ENCODE measurements at places on chromosomes 1 and 21.

GRCh38 chr1:29240400-29240837 lies 4.1 kb downstream of the PTPRU start:
- no peak for DNase-seq

GRCh38 chr1:112887599-112888283 lies 68.3 kb downstream of the SLC16A1 start:
- peak; percentile 7 for DNase-seq

DNA sequence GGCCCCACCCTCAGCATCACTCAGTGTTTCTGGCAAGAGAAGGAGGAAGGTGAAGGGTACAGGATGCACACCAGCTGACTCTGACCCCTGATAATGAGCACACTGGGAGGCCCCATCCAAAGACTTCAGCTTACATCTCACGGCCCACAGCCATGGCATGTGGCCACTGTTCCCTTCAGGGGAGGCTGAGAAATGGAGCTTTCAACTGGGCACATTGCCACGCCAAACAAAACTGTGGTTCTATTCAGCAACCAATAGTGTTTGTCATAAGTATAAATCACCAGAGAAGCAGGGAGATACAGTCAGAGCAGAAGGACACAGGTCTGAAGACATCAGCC lies 12.7 kb upstream of the TRAF3IP3 start:
- no peak for DNase-seq

DNA sequence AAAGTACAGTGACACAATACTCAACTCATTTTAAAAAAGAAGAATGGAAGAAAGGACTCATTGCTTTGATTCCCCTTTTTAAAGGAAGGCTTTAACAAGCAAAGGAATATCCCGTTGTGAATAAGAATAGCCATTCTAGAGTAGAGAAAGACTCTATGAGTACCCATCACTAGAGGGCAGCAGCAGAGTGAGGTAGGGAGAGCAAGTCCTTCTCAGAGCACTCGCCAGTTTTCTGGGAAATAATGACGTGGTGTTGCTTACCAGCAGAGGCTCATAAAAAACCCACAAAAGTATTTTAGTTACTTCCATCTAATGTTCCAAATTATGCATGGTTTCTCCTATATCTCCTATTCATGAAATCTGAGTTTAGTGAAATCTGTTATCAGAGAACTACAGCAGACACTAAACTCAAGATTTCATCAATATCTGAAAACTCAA lies 74.6 kb downstream of the USP24 start:
- peak; percentile 90 for DNase-seq

GRCh38 chr1:173190101-173190936 lies 16.8 kb downstream of the TNFSF4 start:
- peak; percentile 53 for DNase-seq

- no peak for DNase-seq
Observed at GRCh38 chr1:107244709-107245500, 104.1 kb downstream of the NTNG1 start.

DNA sequence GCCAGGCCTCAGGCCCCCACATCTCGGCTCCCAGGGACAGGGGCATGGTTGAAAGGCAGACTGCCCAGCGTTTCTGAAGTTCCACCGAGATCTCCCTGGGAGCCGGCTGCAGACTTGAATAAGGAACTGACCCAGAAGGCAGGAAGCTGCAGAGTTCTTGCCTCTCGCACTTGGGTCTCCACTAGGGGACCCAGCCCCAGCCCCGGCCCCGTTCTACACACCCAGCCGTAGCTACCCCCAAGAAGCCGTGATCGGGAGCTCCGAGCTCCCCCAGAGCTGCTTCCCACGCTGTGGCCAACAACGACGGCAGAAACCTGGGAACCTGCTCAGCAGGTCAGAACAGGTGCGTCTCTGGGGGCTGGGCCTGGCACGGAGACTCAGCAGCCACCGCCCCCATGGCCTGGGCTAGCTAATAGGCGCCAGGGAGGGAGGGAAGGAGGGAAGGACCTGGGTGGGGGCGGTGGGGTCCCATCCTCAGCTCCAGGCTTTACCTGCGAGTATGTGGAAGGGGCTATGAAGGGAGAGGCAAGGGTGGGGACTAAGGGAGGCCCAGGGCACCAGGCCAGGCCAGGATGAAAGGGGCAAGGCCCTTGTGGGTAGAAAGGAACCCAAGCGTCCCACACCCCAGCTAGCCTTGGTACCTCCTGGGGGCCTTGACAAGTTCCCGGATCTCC lies at the start of gene NECTIN4:
Gene NECTIN4 (minus strand): TSS at position 308 of the 674 bp plus-strand sequence. CDS start 262 bp downstream, at position 46.
- peak; percentile 37 for DNase-seq

- DNase-seq: no peak
Observed at GRCh38 chr1:76868154-76868882, 1.0 kb downstream of the ST6GALNAC5 start.

DNA sequence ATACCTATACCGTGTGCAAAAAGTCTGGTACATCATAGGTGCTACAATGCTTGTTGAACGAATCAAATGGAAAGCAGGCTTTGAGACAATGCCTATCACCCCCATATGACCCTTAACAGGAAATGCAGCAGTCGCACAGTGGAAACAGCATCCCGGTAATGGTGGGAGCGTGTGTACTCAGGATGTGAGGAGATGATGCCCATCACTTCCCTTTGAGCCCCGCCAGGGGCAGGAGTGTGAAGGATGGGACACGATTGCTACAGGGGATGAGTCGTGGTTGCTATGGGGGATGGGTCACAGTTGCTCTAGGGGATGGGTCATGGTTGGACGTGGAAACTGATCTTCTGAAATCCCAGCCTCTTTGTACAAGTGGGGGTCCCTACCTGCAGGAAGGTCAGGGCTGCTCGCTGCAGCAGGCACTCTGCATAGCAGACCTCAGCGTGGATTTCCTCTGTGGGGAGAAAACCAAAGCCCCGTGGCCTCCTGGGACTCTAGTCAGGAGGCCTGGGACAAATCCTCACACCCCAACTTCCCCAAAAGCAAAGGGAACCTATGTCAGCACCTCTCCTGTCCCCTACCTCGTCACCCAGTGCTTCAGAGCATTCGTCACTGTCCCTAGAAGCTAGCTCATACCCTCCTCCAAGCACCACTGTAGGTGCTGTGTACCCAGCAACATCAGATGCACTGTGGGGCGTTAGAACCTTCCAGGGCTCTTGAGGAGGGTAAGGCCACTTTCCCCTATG lies 19.3 kb downstream of the TTC39A start:
- DNase-seq: peak; percentile 21

GRCh38 chr1:160009801-160010200 lies 22.0 kb downstream of the PIGM start:
- DNase-seq: no peak

GRCh38 chr1:16067127-16067768 lies 6.2 kb downstream of the FAM131C start:
- DNase-seq: no peak

DNA sequence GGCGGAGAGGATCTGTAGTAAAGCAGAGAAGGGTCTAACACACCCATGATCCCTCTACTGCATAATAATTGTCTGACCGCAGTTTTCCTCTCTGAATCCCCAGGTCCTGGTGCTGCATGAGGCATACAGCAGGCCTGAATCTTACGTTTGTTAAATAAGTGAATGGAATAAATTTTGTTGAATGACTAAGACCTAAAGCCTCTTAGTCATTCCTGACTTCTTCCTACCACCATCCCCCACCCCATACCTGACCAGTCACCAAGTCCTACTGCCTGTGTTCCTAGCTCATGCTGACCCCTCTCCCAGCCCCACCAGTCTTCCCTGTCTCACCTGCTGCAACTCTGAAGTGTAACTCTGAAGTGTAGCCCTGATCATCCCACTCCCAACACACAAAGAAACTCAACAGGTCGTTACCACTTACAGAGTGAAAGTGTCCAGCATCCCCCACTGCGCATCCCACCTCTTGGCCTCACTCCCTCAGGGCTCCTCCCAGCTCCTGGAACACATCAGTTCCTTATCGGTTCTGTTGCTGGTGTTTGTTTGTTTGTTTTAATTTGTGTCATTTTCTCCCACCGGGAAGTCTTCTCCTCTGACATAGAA lies 9.7 kb downstream of the GJA5 start:
- no peak for DNase-seq

GRCh38 chr1:43565600-43566360 lies 35.1 kb downstream of the PTPRF start:
- no peak for DNase-seq

GRCh38 chr1:85933961-85934360 lies 222.6 kb downstream of the COL24A1 start:
- peak; percentile 79 for DNase-seq

DNA sequence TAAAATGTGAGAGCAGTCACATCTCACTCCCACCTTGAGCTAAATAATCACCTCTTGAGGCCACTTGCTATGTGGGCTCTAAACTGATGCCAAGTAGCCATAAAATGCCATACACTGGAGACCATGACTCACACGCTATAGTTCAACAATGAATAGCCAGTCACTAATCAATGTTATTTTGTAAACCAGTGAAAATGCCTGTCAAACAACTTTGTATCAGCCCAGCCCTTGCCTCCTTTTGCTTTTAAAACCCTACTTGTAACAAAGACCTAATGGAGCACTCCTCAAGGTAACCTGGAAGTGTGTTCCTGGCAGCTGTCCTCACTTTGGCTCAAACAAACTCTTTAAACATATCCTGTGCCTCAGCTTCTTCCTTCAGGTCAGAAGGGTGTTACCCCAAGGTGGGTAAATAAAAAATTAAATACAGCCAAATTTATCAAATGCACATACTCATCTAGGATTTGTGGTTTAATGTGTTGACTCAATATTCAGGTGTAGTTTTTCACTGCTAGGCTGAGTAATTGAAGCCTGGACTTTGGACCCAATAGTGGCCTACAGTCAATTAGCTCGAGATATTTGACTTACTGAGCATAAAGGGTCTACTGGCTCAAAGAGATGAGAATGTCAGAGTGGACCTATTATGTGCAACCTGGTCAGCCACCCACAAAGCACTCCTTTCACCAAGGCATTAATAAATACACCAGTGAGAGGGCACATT lies 154.3 kb downstream of the COQ8A start:
- DNase-seq: no peak

GRCh38 chr1:47325528-47325927 lies 8.1 kb upstream of the CMPK1 start:
- DNase-seq: no peak

- DNase-seq: peak; percentile 17
Observed at GRCh38 chr1:247077213-247077612, 1.4 kb downstream of the ZNF670 start.

DNA sequence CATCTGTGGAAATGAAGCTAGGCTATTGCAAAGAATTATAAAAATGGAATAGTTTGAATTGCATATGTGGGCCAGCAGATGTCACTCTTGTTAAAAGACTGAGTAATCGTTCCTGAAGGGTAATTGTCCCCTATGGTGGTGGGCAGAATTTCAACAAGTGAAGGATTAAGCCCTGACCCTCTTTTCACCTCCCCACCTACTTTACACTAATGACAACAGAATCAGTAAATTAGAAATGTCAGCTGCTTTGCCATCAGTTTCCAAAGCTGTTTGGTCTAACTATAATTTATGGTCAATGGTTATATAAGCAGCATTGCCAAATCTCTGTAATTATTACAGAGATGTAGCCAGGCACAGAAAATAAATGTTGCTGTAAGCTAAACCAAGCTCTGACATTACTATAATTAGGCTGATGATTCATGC lies 898.6 kb downstream of the AMY1C start:
- peak; percentile 64 for DNase-seq

GRCh38 chr1:39692152-39693074 lies 1.2 kb upstream of the HPCAL4 start:
- no peak for DNase-seq

DNA sequence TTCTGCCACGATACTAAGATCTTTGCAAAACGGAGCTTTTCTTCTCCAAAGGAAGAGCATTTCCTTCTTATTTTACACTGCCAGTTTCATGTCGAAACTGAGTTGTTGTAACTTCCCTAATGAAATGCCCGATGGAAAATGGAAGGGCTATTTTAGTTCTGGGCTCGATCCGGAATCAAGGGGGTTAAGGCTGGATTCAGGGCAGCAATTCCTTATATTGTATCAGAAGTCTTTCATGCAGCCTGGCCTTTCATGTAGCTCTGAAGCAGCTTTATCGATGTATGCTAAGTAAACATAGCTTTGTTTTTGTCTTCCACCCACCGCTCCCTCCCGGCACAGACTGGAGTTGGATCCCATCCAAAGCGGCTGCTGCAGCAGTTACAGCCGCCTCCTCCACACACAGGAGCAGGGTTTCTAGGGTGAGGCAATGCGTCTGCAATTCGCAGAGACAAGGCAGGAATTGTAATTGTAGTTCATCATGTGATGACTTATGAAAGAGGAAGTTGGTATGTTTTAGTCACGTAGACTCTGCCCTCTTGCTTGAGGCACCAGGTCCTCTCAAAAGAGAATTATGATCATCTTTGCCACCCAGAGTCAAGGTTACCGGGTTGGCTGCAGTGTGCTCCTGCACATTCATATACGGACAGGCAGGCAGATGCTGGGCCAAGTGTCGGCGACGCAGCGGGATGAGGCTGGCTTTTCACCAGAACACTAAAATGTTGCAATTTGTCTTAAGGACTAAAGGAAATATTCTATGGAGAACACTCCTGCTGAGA lies 2.6 kb upstream of the IRF2BP2 start:
- DNase-seq: peak; percentile 100

DNA sequence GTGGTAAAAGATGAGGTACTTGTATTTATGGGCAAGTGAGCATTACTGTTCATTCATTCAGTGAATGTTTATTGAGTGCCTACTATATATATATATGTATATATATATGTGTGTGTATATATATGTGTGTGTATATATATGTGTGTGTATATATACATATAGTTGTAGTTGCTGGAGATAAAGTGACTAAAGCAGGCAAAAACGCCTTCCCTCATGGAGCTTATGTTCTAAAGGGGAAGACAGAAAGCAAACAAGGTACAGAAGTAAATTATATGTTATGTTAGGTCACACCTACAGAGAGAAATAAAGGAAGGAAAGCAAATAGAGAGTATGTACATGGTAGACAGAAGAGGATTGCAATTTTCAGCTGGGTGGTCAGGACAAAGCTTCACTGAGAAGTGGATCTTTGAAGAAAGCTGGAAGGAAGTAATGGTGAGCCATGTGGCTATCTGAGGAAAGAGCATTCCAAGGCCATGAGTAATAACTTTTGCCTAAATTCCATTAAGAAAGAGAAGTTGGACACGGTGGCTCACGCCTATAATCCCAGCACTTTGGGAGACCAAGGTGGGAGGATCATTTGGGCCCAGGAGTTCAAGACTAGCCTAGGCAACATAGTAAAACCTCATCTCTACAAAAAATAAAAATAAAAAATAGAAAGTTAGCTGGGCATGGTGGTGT lies 33.5 kb upstream of the KLF17 start:
- DNase-seq: no peak

GRCh38 chr1:235403593-235403992 lies 36.4 kb downstream of the TBCE start:
- DNase-seq: no peak

GRCh38 chr1:235599536-235599935 lies 50.0 kb downstream of the GNG4 start:
- DNase-seq: no peak

- no peak for DNase-seq
Observed at GRCh38 chr1:25031601-25031965, 101.5 kb upstream of the RUNX3 start.

DNA sequence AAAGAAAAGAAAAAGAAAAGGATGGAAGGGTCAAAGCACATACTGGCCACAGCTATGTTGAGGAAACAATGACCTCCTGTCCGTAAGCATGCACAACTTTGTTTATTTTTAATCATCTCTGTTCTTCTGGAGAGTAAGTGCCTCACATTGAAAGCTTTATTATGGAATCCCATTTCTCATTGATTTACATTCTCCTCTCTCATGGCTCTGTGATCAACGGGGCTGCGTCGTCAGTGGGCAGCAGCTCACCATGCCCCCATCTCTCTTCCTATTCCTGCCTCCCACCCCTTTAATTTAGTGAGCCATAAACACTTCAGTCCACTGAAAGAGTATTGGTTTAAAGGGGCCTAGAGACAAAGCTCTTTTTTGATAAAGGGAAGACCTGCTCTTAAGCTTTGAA lies 98.9 kb downstream of the KAZN start:
- DNase-seq: no peak

GRCh38 chr1:231724876-231725647 lies 98.5 kb downstream of the DISC1 start:
- DNase-seq: peak; percentile 79

Data from MV-4-11 (cell line).